ENCODE measurements at places on chromosomes 7 and 10. TPM values are rescaled to one million over a fixed set of nuclear protein-coding genes. Genes with fewer than 3 reads are reported as not detected.

TCF7L2 gene
- total RNA-seq: 133 TPM

SPDYE16 gene
- total RNA-seq: not detected

HMX2 gene
- total RNA-seq: not detected

RHBDD2 gene
- 57.2 TPM for total RNA-seq

DNA sequence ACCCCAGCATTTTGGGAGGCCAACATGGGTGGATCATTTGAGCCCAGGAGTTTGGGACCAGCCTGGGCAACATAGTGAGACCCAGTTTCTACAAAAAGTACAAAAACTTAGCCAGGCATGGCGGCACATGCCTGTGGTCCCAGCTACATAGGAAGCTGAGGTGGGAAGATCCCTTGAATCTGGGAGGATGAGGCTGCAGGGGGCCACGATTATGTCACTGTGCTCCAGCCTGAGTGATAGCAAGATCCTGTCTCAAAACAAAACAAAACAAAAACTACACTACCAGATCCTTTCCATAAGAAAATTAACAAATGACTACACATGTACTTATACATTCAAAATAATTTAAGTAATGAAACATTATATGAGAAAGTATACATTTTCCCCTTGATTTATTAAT lies 116.4 kb upstream of the KLF6 start:
- no peak for DNase-seq

DNA sequence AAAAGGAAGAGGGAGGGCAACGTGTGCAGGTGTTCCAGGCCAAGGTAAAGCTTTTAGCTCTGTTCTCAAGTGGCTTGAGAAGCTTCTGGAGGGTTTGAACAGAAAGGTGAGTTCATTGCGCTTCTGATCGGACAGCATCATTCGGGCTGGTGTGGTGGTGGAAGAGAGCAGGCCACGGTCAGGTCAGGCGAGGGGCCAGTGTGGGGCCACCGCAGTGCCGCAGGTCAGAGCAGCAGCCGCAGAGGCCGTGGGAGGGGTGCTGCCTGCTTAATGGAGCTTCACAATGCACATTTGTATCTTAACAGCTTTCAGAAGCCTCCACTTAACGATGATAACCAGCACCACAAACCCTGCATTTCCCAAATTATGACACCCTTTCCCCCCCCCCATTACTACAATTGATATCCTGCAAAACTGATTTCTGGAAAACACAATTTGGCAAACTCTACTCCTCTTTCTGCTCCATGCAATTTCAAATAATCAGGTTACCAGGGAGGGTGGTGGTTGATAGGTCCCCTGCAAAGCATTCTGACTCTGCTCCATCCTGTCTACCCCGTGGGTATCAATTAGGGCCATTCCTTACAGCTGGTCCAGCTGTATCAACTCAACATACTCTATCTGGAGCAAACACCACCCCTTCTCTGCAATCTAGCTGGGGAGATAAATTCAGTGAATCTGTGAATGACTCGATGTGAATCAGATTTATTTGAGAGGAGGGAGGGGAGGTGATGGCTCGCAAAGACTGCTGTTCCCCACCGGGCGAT lies 162.9 kb downstream of the ACTR3B start:
- DNase-seq: no peak

GRCh38 chr10:50396491-50397311 lies 145.4 kb upstream of the ASAH2 start:
- no peak for DNase-seq

DNA sequence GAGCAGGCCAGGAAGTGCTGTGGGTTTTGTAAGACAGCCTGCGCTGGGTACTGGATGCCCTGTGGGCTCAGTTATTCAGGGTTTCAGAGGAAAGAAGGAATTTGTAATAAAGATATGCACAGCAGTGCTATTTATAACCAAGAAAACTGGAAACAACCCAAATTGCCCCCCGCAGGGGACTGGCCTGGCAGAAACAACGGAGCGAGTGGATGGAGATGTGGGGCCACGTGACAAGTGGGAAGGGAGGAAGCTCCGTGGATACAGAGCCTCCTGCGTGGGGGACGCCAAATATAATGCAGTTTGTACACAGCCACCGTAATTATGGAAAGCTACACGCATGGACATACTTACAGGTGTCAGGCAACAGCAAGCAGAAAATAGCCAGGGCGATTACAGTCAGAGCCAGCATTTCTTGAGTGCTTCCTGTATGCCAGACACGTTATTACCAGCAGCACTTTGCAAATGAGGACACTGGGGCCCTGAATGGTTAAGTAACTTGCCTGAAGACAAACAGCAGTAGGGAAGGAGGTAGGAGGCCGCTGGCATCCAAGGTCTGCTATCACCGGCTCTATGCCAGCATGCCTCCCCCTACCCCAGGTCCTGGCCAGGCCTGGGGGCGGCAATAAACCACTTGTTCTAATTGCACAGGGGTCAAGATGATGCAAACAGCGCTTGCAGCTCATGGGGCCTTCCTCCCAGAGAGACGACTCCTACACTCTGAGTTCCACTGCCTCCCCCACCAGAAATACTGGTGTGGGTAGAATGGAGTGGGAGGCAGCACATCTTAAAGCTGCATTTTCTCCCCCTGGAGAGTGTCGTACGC lies 8.7 kb upstream of the CAMK2B start:
- DNase-seq: no peak

- DNase-seq: no peak
These were observed 80.2 kb downstream of the PRTFDC1 start for GRCh38 chr10:24872049-24872789.

DNA sequence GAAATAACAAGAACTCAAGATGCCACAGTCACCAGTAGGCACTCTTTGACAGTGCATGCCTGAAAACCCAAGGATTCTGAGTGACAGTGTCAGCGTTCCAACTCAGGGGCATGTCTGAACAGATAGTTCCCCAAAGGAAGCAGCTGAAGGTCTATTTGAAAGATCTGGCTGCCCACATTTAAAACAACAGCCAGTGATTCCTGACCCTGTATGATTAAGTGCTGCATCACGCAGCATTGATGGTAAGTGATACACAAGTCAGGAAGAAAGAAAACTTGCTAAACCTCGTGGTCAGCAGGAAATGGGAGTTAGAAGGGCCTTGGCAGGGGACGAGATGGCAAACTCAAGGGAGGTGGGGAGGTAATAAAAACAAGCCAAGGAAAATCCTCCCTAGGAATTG lies 1013.1 kb downstream of the TYW1 start:
- no peak for DNase-seq
